Activated T-cell treated with anti-CD3 and anti-CD28 coated beads, Interleukin-2, amount 50 U/mL, for 72 hours (primary cell): ENCODE measurements at places on chromosomes 6 and 20. TPM values are rescaled to one million over a fixed set of nuclear protein-coding genes. Genes with fewer than 3 reads are reported as not detected.
A peak's percentile ranks its signal among the peaks of the same experiment; 100 is the strongest.

- DNase-seq = no peak
- H3K4me3 ChIP-seq = no peak overlapping the region
- no peak overlapping the region for H3K27ac ChIP-seq
- no peaks in the 10 kb centered on the region for H3K36me3 ChIP-seq
- H3K4me1 ChIP-seq = no peaks in the 10 kb centered on the region
- H3K27me3 ChIP-seq = peaks cover 70% of the 10 kb centered on the region
Measured at GRCh38 chr6:16979677-16980370, 122.0 kb upstream of the STMND1 start.

GRCh38 chr20:60658681-60659080 is 593.4 kb upstream of the CDH4 start:
- H3K27me3 ChIP-seq = no peaks in the 10 kb centered on the region
- H3K4me1 ChIP-seq = no peaks in the 10 kb centered on the region
- H3K27ac ChIP-seq = no peak overlapping the region
- DNase-seq = no peak
- H3K4me3 ChIP-seq = no peak overlapping the region
- no peaks in the 10 kb centered on the region for H3K36me3 ChIP-seq

GRCh38 chr6:45644720-45645119 is 267.0 kb upstream of the SUPT3H start:
- no peaks in the 10 kb centered on the region for H3K27me3 ChIP-seq
- DNase-seq = no peak
- no peak overlapping the region for H3K4me3 ChIP-seq
- no peaks in the 10 kb centered on the region for H3K36me3 ChIP-seq
- peaks cover 45% of the 10 kb centered on the region for H3K4me1 ChIP-seq

Gene SALL4
- total RNA-seq = 0.10 TPM

Gene HLA-DPA1
- total RNA-seq = 11.4 TPM

- DNase-seq = no peak
- H3K4me3 ChIP-seq = no peak overlapping the region
- no peaks in the 10 kb centered on the region for H3K27me3 ChIP-seq
- H3K4me1 ChIP-seq = peaks cover 64% of the 10 kb centered on the region
Measured at GRCh38 chr6:158043586-158044524, 62.2 kb downstream of the SYNJ2 start.

GRCh38 chr20:10447028-10447427 is 11.9 kb downstream of the SLX4IP start:
- peak overlapping the region; percentile 77 for H3K4me3 ChIP-seq
- DNase-seq = peak; percentile 68
- peaks cover 30% of the 10 kb centered on the region for H3K4me1 ChIP-seq
- H3K36me3 ChIP-seq = no peaks in the 10 kb centered on the region
- peak overlapping the region; percentile 58 for H3K27ac ChIP-seq
- no peaks in the 10 kb centered on the region for H3K27me3 ChIP-seq

DNA sequence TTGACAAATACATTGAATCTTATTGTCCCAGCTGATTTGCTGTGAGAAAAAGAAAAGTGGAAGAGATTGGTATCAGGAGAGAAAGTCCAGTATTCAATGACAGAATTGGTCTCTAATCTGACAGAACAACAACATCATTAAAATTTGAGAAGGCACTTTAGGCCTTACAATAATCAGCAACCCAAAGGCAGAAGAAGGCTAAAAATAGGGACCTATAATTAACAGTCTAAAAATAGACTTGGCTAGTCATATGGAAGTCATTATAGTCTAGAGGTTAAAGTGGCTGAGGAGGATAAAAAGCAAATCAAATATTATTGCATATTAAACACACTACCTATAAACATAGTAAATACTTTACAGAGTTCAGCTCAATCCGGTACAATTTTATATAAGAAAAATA is 393.6 kb upstream of the JAG1 start:
- no peaks in the 10 kb centered on the region for H3K27me3 ChIP-seq
- no peak overlapping the region for H3K4me3 ChIP-seq
- H3K36me3 ChIP-seq = no peaks in the 10 kb centered on the region
- DNase-seq = no peak
- H3K27ac ChIP-seq = no peak overlapping the region
- H3K4me1 ChIP-seq = no peaks in the 10 kb centered on the region

DNA sequence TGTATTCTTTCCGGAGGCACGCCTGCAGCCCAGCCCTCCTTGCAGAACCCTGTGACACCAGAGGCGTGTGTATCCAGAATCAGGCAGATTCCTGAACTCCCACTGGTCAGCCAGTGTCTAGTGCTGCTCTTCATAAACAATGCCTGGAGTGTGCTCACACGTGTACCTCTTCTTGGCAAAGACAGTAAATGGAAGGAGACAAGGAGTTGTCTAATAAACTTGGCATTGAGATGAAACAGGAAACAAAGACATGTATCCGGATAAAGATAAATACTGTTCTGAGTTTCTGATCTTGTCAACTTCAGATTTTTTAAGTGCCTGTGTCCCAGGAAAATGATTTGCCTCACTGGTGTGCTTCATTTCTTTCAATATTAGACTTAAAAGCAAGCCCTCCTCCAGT is 1.7 kb downstream of the RPS6KA2 start:
- H3K4me1 ChIP-seq = peaks cover 25% of the 10 kb centered on the region
- H3K4me3 ChIP-seq = peak overlapping the region; percentile 91
- DNase-seq = no peak
- peaks cover 39% of the 10 kb centered on the region for H3K27me3 ChIP-seq

Gene GTSF1L
- total RNA-seq = not detected

- no peaks in the 10 kb centered on the region for H3K27me3 ChIP-seq
- no peak for DNase-seq
- no peak overlapping the region for H3K27ac ChIP-seq
- no peaks in the 10 kb centered on the region for H3K36me3 ChIP-seq
- no peaks in the 10 kb centered on the region for H3K4me1 ChIP-seq
Measured at GRCh38 chr6:56292505-56293181, 45.3 kb upstream of the COL21A1 start.

Gene CLPSL2
- total RNA-seq = not detected

DNA sequence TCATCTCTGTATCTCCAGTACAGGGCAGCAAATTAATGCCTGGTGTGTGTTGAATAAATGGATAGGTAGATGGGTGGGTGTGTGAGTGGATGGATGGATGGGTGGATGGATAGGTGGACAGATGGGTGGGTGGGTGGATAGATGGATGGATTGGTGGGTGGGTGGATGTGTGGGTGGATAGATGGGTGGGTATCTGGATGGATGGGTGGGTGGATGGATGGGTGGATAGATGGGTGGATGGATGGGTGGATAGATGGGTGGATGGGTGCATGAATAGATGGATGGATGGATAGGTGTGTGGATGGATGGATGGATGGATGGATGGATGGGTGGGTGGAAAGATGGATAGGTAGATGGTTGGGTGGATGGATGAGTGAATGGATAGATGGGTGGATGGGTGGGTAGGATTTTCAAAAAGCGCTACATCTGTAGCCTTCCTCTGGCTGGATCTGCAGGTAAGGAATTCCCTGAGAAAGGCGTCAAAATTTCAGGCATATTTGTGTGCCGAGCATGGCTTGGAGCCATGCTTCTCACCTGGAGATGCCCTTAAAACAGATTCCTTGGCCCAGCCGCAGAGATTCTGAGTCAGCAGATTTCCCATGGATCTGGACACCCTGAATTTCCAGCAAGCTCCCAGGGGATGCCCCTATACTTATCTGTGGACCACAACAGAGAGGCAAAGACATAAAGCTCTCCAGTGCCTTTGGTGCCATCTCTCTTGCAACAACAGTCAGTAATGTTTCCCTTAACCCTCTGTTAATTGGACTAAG is 177.6 kb downstream of the CDH4 start:
- no peaks in the 10 kb centered on the region for H3K27me3 ChIP-seq
- H3K36me3 ChIP-seq = no peaks in the 10 kb centered on the region
- no peaks in the 10 kb centered on the region for H3K4me1 ChIP-seq
- H3K4me3 ChIP-seq = no peak overlapping the region
- no peak overlapping the region for H3K27ac ChIP-seq

Gene CLDN20
- total RNA-seq = not detected

- no peak for DNase-seq
- H3K27ac ChIP-seq = no peak overlapping the region
- no peak overlapping the region for H3K4me3 ChIP-seq
- H3K4me1 ChIP-seq = peaks cover 90% of the 10 kb centered on the region
Measured at GRCh38 chr6:156980515-156980914, 203.3 kb downstream of the ARID1B start.

GRCh38 chr20:19094959-19095541 is 117.4 kb upstream of the SLC24A3 start:
- H3K4me1 ChIP-seq = no peaks in the 10 kb centered on the region
- H3K36me3 ChIP-seq = no peaks in the 10 kb centered on the region
- H3K27me3 ChIP-seq = no peaks in the 10 kb centered on the region
- no peak overlapping the region for H3K4me3 ChIP-seq
- H3K27ac ChIP-seq = no peak overlapping the region

GRCh38 chr6:41581381-41581991 is 35.3 kb downstream of the FOXP4 start:
- no peak overlapping the region for H3K4me3 ChIP-seq
- no peaks in the 10 kb centered on the region for H3K27me3 ChIP-seq
- DNase-seq = no peak
- no peaks in the 10 kb centered on the region for H3K4me1 ChIP-seq
- H3K36me3 ChIP-seq = no peaks in the 10 kb centered on the region

DNA sequence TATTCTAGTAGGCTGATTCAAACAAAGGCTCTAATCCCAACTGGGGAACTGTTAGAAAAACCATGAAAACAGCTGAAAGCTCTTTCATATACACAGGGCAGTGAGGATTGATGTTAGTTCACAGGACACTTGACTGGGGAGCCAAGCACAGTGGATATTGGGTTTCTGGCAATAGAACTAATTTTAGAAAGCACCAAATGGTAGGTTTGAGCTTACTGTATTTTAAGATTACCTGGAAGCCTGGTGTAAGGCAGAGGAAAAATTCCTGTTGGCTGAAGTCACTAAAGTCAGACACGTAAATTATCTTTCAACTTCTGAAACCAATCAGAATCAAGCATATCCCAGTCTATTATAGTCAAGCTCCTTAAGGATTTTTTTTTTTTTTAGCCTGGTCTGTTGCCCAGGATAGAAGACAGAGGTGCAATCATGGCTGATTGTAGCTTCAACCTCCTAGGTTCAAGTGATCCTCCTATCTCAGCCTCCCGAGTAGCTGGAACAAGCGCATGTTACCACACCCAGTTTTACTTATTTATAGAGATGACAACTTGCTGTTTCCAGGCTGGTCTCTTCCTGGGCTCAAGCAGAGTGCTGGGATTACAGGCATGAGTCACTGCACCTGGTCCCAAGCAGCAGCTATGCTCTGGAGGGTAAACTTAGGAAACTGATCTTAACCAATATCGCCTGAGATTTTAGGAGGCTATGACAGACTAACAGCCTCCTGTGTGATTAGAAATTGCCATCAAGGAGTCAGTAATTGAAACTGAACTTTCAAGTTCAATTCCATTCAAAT is 32.5 kb upstream of the SYNCRIP start:
- peaks cover 46% of the 10 kb centered on the region for H3K36me3 ChIP-seq
- DNase-seq = no peak
- no peaks in the 10 kb centered on the region for H3K27me3 ChIP-seq
- peaks cover 67% of the 10 kb centered on the region for H3K4me1 ChIP-seq

Gene UST
- 1.6 TPM for total RNA-seq

DNA sequence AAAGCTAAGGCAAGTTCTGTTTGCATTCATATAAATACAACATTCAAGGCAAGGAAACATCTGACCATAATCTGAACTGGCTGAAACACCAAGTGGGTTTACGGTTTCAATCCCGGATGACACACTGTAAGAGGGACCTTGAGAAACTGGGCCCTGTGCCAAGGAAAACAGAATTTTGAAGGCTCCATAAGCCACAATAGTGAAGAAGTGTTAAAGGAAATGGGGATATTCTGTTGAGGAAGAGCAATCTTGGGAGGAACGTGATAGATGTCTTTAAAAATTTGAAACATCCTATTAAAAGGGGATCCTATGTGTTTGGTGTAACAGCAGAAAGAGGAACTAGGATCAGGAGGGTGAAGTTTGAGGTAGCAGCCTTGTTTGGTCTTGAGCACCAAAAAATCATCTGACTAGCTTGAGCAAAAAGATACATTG is 82.4 kb upstream of the TAB2 start:
- H3K27me3 ChIP-seq = no peaks in the 10 kb centered on the region
- peak overlapping the region; percentile 81 for H3K4me3 ChIP-seq
- H3K36me3 ChIP-seq = peaks cover 14% of the 10 kb centered on the region
- no peak for DNase-seq
- H3K4me1 ChIP-seq = peaks cover 52% of the 10 kb centered on the region

DNA sequence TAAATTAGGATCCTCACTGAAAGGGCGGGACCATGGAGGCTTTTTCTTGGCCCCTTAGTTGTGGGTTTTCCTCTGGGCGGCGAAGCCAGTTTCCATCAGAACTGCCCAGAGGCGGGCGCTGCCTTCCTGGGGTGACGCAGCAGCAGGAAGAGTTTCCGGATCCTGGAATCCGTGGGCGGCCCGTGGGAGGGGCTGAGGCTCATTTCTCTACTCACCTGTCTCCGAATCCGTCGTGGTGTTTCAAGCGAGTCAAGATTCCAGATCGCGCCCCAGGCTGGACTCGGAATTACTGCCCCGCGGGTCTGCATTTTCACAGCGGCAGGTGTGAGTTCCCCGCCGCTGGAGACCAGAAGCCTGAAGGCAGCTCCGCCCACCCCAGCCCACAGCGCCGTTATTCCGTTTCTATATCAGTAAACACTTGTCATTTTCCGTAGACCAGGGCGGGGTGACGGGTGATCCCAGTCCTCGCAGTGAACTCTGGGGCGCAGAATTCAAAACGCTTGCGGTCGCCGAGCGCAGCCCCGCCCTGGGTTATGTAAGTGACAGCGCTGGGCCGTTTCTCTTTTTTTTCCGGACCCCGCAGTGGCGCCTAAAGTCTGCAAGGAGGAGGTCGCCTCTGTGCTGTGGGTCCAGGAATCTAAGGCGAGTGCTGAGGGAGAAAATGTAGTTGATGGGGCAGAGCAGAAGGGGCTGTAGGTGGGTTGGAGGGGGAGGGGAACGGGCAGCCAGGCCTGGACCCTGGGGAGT is 27.2 kb upstream of the POU5F1 start:
- peaks cover 50% of the 10 kb centered on the region for H3K4me1 ChIP-seq
- DNase-seq = peak; percentile 96
- H3K4me3 ChIP-seq = peak overlapping the region; percentile 84
- no peaks in the 10 kb centered on the region for H3K27me3 ChIP-seq
- H3K27ac ChIP-seq = peak overlapping the region; percentile 88
